ENCODE measurements at places on chromosomes 11 and 22. TPM values are rescaled to one million over a fixed set of nuclear protein-coding genes. Genes with fewer than 3 reads are reported as not detected.

FIBIN gene
- total RNA-seq, result 81.6 TPM

OTOG gene
- under 0.01 TPM for total RNA-seq

ZNRF3 gene
- 8.9 TPM for total RNA-seq

C11orf87 gene
- total RNA-seq, result 56.1 TPM

TP53I11 gene
- total RNA-seq, result 147 TPM

USP35 gene
- 7.4 TPM for total RNA-seq

GUCY1A2 gene
- total RNA-seq, result 25.2 TPM

SLC17A6 gene
- total RNA-seq, result 86.9 TPM

DGKZ gene
- 27.1 TPM for total RNA-seq

OR52A1 gene
- total RNA-seq, result not detected

PRODH gene
- total RNA-seq, result 14.4 TPM

MMP7 gene
- not detected for total RNA-seq

TTLL1 gene
- 27.2 TPM for total RNA-seq

MMP13 gene
- 1.7 TPM for total RNA-seq

EMID1 gene
- 10.8 TPM for total RNA-seq

Data from spinal cord (tissue), 10 donors.